ENCODE measurements at places on chromosomes 2 and 18.

DNA sequence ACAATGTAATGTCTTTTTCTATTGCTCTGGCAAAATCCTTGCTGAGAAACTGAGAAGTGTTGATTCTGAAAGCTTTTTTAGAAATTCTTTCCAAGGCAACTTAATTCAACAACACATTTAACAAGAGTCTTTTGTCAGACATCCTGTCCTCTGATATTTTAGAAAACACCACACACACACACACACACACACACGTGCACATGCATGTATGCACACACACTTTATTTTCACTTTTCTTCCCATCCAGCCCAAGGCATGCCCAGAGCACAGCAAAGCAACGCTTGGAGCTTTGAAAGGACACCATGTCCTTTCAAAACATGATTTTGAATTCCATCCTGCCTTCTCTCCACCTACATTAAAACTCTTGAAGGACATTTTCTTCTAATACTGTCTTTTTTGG is 116.1 kb downstream of the ATL2 start:
- no peak for DNase-seq

DNA sequence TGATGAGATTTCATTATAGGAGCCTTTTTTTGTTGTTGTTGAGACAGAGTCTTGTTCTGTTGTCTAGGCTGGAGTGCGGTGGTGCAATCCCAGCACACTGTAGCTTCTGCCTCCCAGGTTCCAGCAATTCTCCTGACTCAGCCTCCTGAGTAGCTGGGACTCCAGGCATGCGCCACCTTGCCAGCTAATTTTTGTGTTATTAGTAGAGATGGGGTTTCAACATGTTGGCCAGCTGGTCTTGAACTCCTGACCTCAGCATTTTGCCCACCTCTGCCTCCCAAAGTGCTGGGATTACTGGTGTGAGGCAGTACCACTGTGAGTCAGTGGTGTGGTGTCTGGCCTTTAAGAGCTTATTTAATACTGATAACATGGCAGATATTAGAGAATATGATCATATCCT is 60.1 kb downstream of the MOB4 start:
- DNase-seq = no peak

DNA sequence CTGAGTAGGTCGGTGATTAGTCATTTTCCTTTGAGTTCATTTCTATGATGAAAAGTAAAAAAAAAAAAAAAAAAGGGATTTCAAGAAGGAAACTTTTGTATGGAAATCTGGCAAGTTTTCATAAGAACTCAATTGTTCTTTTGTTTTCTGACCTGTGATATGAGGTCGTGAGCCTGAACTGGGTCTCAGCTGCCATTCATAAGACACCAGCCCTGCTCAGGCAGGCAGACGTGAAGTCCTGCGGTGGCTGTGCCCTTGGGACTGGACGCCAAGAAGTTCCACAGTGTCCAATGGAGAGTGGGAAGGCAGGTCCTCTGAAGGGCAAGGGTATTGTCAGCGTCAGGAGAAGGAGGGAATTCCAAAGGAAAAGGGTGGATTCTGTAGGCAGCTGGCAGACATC is 183.9 kb downstream of the NCK2 start:
- DNase-seq = no peak

GRCh38 chr2:167454036-167454435 is 565.8 kb downstream of the XIRP2 start:
- no peak for DNase-seq

DNA sequence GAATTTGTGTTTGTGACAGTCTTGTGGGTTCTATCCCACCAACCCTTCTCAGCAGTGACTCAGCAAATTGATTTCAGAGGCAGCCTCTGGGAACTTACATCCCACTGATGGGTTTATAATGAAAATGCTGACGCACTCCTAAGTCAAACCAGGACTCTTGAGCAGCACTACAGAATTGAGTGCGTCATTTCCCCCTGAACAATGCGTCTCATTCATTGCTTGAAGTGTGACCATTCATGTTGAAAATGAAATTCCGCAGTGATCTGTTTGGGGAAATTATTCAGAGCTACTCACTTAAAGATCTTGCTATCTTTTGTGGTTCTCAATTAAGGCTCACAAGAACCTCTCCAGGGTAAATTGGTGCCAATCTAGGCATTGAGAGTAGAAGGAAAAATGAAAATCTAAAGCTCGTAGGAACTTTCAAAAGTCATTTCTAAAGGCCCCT is 417.7 kb upstream of the SLC14A2 start:
- no peak for DNase-seq

All from smooth muscle cell of the brain vasculature (primary cell).